ENCODE measurements at places on chromosomes 13 and 19. TPM values are rescaled to one million over a fixed set of nuclear protein-coding genes. Genes with fewer than 3 reads are reported as not detected.

Gene NR2F6
- total RNA-seq, result 6.2 TPM

Gene MARK4
- total RNA-seq, result 20.4 TPM

Gene CD37
- total RNA-seq, result 221 TPM

Gene FLT1
- total RNA-seq, result 1.1 TPM

Gene PRKD2
- total RNA-seq, result 158 TPM

Gene KASH5
- total RNA-seq, result 0.23 TPM

Gene MYO9B
- total RNA-seq, result 171 TPM

Gene FFAR3
- total RNA-seq, result 0.16 TPM

Gene CLIP3
- 3.0 TPM for total RNA-seq

Gene PSG6
- total RNA-seq, result not detected

Gene TEAD2
- not detected for total RNA-seq

Gene DCT
- total RNA-seq, result 0.05 TPM

Gene OSCAR
- total RNA-seq, result not detected

Gene C5AR1
- 1.7 TPM for total RNA-seq

Gene LIN7B
- total RNA-seq, result 4.2 TPM

Gene CLDND2
- 5.1 TPM for total RNA-seq

Gene PEAK3
- total RNA-seq, result 0.84 TPM

Gene SWSAP1
- total RNA-seq, result 2.6 TPM

Gene THSD1
- 0.34 TPM for total RNA-seq

Gene SPTBN4
- 0.20 TPM for total RNA-seq

Gene ZNF728
- total RNA-seq, result not detected

Gene ATP8A2
- total RNA-seq, result 0.41 TPM

Gene KIR2DL1
- total RNA-seq, result not detected

Gene SAFB
- 128 TPM for total RNA-seq

Gene FBXO27
- total RNA-seq, result 0.27 TPM

Gene NLRP9
- total RNA-seq, result not detected

Gene SCEL
- total RNA-seq, result not detected

Gene CEBPA
- total RNA-seq, result 0.07 TPM

Gene TMEM59L
- total RNA-seq, result not detected

Gene FFAR2
- total RNA-seq, result not detected

Gene ZIK1
- 4.4 TPM for total RNA-seq

Gene NCR1
- not detected for total RNA-seq

Gene PTH2
- total RNA-seq, result not detected

Gene IZUMO4
- total RNA-seq, result 7.3 TPM

Gene ZNF320
- 8.9 TPM for total RNA-seq

Gene ACTN4
- 425 TPM for total RNA-seq

Data from T-helper 2 cell treated with Interferon-gamma antibody and Interleukin-4, amounts not matched to agents 100 ng/mL and 5 ng/mL, for 36 hours (primary cell).